ENCODE measurements at places on chromosomes 5 and 9. TPM values are rescaled to one million over a fixed set of nuclear protein-coding genes. Genes with fewer than 3 reads are reported as not detected.

The CMYA5 gene
- 0.88 TPM for total RNA-seq

GRCh38 chr5:80122579-80122978 lies 87.4 kb downstream of the THBS4 start:
- H3K36me3 ChIP-seq, result no peaks in the 10 kb centered on the region
- DNase-seq, result no peak
- no peak overlapping the region for H3K4me3 ChIP-seq
- no peaks in the 10 kb centered on the region for H3K4me1 ChIP-seq
- no peaks in the 10 kb centered on the region for H3K27me3 ChIP-seq

DNA sequence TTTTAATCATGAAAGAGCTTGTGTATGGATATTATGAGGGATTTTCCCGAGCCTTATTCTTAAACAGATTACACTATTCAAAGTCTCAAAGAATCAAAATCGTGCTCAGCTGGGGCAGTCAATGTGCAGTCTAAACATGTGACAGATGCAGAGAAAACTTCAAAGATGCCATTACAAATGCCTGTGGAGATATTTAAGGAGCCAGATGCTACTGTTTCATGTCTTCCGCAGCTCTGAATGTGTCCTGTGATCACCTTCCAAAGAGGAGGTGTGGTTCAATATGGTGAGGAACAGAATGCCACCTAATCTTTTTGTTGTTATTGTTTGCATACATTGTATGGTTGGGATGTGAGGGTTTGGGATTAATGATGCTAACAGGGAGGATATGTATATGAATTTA lies 593.3 kb upstream of the ARRDC3 start:
- DNase-seq, result no peak
- H3K27me3 ChIP-seq, result no peaks in the 10 kb centered on the region
- H3K4me3 ChIP-seq, result no peak overlapping the region
- H3K27ac ChIP-seq, result no peak overlapping the region
- no peaks in the 10 kb centered on the region for H3K36me3 ChIP-seq
- H3K4me1 ChIP-seq, result no peaks in the 10 kb centered on the region

- no peaks in the 10 kb centered on the region for H3K27me3 ChIP-seq
- H3K4me1 ChIP-seq, result no peaks in the 10 kb centered on the region
- H3K4me3 ChIP-seq, result no peak overlapping the region
- no peak for DNase-seq
Measured at GRCh38 chr5:111254613-111255012, 30.4 kb downstream of the CAMK4 start.

GRCh38 chr5:83340511-83340918 lies 131.0 kb upstream of the VCAN start:
- no peak overlapping the region for H3K4me3 ChIP-seq
- no peaks in the 10 kb centered on the region for H3K27me3 ChIP-seq
- no peaks in the 10 kb centered on the region for H3K36me3 ChIP-seq
- no peak overlapping the region for H3K27ac ChIP-seq

GRCh38 chr9:105658351-105658750 lies 3.9 kb upstream of the TAL2 start:
- H3K4me3 ChIP-seq, result no peak overlapping the region
- no peak for DNase-seq

The MZB1 gene
- 0.50 TPM for total RNA-seq

The ZNF883 gene
- total RNA-seq, result 1.7 TPM

DNA sequence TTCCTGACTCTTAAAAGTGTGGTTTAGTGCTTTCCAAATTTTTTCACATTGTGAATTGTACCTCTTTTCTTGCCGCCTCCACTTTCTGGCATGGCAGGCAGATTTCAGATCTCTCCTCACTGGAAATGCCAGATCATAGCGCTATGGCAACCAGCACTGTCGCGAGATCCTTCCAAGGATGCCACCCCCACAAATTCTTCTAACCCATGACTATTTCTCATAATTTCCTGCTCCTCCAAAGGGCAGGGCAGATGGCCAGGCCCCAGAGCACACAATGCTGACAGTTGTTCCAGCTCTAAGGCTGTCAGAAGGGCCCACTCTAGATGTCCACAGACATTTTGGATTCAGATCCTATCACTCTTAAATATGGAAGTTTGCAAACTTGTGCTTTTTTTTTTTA lies 446.2 kb upstream of the RIOK2 start:
- H3K4me3 ChIP-seq, result no peak overlapping the region

DNA sequence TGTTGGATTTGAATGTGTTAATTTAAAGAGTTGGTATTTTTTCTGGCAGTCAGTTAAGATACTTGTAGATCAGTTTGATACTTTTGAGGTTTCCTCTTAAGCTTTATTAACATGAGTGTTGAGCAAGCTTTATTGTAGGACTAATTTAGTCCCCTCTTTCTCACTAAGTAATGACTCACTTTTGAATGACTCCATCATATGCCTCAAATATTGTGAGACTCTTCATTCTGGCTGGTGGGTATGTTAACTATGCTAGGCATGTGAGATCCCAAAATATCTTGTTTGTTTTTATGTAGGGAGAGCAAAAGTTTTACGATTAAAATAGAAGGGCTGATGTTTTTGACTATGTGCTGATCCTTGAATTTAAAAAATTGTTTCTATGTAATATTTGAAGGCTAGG lies 355.7 kb downstream of the IZUMO3 start:
- H3K27me3 ChIP-seq, result no peaks in the 10 kb centered on the region
- H3K4me3 ChIP-seq, result no peak overlapping the region
- H3K27ac ChIP-seq, result no peak overlapping the region
- no peaks in the 10 kb centered on the region for H3K4me1 ChIP-seq
- H3K36me3 ChIP-seq, result no peaks in the 10 kb centered on the region

- no peaks in the 10 kb centered on the region for H3K27me3 ChIP-seq
- no peaks in the 10 kb centered on the region for H3K36me3 ChIP-seq
- H3K4me1 ChIP-seq, result no peaks in the 10 kb centered on the region
Measured at GRCh38 chr9:78806492-78807160, 509.7 kb downstream of the PSAT1 start.

DNA sequence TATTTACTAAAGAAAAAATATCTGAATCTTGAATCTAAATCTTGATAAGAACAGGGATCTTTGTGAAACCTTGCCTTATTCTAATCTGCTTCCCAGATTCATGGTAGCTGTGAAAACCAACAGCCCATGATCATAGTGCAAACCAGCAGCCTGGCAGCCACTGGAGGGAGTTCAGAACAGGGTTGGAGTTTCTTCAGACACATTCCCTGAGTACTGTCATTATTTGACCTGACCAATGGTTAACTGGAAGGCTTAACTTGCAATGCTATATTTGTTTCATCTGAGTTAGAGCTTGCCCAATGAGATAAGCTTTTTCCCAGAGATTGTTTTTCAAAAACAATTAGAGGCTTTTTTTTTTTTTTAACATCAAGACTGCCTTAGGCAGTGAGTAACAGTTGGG lies 47.8 kb downstream of the LOX start:
- H3K27ac ChIP-seq, result no peak overlapping the region
- no peaks in the 10 kb centered on the region for H3K4me1 ChIP-seq
- H3K36me3 ChIP-seq, result no peaks in the 10 kb centered on the region
- no peaks in the 10 kb centered on the region for H3K27me3 ChIP-seq

The TMEM252 gene
- total RNA-seq, result not detected

Measured in PC-9 (cell line).